ENCODE measurements at places on chromosomes 4 and X. TPM values are rescaled to one million over a fixed set of nuclear protein-coding genes. Genes with fewer than 3 reads are reported as not detected.

DNA sequence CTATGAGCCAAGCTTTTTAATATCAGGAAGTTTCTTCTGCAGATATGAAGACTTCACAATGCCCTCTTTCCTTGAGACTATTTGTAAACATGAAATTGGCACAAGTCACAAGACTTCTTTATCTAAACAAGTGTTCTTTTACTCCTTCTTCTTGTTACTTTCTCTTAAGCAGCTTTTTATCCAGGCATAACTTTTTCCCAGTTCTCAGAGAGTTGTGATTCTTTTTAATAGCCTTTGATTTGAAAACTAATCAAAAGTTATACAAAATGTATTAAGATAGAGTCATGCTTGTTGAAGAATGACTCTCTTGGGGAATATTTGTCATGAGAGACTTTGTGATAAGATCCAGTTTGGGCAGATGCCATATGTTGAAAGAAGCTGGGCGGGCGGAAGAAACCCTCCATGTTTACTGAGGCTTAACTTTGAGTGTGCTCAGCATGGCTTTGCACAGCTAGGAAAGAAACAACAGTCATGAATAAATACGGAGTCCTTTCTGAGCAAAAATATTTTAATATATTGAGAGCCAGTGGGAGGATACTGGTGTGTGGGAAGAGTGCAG, 39.3 kb downstream of the SYTL5 start:
- no peak overlapping the region for H3K27ac ChIP-seq
- H3K4me3 ChIP-seq, result no peak overlapping the region
- H3K36me3 ChIP-seq, result no peaks in the 10 kb centered on the region
- DNase-seq, result no peak

GRCh38 chrX:18158963-18159362, 61.7 kb downstream of the BEND2 start:
- H3K27me3 ChIP-seq, result no peaks in the 10 kb centered on the region
- H3K4me3 ChIP-seq, result no peak overlapping the region
- H3K27ac ChIP-seq, result no peak overlapping the region
- no peaks in the 10 kb centered on the region for H3K4me1 ChIP-seq
- DNase-seq, result no peak
- no peaks in the 10 kb centered on the region for H3K36me3 ChIP-seq

- no peak for DNase-seq
- H3K27me3 ChIP-seq, result peaks cover 9% of the 10 kb centered on the region
- H3K4me1 ChIP-seq, result no peaks in the 10 kb centered on the region
- H3K36me3 ChIP-seq, result no peaks in the 10 kb centered on the region
Measured at GRCh38 chr4:57710053-57710452, 599.9 kb upstream of the IGFBP7 start.

DNA sequence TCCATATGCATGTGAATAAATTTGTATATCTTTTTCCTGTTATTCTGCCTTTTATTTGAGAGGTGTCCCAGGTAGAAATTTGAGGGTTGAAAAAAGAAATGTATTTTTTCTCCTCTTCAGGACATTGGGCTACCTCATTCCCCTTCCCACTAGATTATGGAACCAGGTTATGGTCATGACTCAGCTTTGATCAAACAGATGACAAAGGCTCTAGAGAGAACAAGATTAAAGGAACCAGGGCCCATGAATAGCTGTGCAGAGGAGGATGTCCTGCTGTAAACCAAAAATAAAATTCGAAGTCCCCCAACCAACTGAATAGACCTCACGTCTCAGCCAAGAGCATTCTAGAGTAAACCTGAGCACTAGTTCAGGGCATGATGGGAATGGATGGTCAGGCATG, 313.2 kb downstream of the RAPGEF2 start:
- H3K4me3 ChIP-seq, result no peak overlapping the region
- no peaks in the 10 kb centered on the region for H3K27me3 ChIP-seq
- DNase-seq, result no peak
- peaks cover 20% of the 10 kb centered on the region for H3K4me1 ChIP-seq

DNA sequence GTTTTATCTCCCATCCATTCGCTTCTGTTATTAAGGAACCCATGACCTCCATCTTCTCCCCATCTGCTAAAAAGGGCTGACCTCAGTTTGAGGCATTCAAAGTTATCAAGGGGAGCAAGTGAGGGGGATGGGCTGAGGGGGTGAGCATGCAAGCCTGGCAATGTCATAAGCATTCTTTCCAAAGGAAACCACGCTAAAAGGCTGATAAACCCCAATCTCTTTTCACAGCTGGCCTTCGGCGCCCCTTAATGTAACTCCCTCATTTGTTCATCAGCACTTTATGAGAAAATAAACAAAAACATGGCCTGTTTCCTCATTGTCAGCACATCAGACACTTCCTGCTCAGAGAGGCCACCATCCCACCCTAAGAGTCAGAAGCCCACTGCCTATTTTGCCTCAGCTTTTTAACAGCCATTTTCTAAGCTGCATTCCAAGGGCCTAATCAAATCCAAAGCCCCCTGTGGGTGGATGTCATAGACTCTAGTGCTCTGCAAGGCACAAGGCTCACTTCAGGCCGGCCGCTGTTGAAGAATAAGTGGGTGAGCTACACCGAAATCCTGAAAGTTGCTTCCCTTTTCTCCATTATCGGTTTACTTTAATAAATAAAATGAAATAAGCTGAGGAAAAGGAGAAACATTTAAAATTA, 92.0 kb upstream of the SRD5A3 start:
- no peak overlapping the region for H3K4me3 ChIP-seq
- no peak overlapping the region for H3K27ac ChIP-seq
- H3K36me3 ChIP-seq, result no peaks in the 10 kb centered on the region
- H3K27me3 ChIP-seq, result peaks cover 4% of the 10 kb centered on the region
- no peak for DNase-seq

- H3K36me3 ChIP-seq, result no peaks in the 10 kb centered on the region
- peaks cover 5% of the 10 kb centered on the region for H3K27me3 ChIP-seq
- H3K4me1 ChIP-seq, result no peaks in the 10 kb centered on the region
- no peak overlapping the region for H3K27ac ChIP-seq
Measured at GRCh38 chrX:20300822-20301221, 34.1 kb upstream of the RPS6KA3 start.

DNA sequence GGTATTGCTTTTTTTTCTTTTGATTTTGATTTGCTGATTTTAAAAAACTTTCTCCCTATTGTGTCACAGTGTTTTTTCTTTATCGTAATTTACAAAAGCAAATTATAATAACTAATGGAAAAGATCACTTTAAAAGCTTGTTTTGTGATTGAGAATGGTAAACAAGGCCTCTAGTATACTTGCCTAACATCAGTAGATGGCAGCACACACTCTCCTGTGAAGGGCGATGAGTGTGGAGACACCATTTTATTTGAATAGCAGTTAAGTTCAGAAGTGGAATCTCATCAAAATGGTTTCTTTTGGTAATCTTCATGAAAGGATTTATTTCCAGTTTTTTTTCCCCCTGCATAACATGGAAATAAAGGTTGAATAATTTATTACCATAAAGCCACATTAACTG, 72.3 kb downstream of the PAK3 start:
- no peak for DNase-seq
- no peaks in the 10 kb centered on the region for H3K36me3 ChIP-seq
- no peak overlapping the region for H3K27ac ChIP-seq
- H3K4me1 ChIP-seq, result no peaks in the 10 kb centered on the region
- peaks cover 4% of the 10 kb centered on the region for H3K27me3 ChIP-seq
- no peak overlapping the region for H3K4me3 ChIP-seq

DNA sequence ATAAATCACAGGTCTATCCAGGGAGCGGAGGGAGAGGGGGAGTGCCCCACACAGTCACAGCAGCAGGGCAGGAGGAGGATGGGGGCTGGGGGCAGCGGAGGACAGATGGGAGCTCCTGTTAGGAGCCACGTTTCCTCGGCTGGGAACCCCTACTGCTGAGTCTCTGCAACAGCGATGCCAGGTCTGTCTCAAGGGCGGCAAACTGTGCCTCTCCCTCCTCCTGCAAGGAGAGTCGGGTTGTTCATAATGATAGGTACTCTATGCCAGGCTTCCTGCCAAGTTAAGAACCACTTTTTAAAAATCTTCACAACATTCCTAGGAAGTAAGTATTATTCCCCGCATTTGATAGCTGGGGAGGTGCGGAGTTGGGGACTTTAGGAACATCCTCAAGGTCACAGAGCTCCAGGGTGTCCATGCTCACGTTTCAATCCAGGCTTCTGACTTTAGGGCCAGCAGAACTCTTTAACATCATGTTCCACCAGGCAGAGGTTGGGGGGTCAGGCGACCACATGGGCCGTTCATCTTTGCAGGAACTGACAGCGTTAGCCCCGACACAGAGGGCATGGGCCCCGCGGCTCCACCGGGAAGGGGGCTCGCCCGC, 98.3 kb upstream of the MAML3 start:
- no peak for DNase-seq
- peak overlapping the region; percentile 59 for H3K4me3 ChIP-seq
- H3K27ac ChIP-seq, result peak overlapping the region; percentile 56
- no peaks in the 10 kb centered on the region for H3K27me3 ChIP-seq
- H3K4me1 ChIP-seq, result peaks cover 29% of the 10 kb centered on the region

Gene REPS2
- total RNA-seq, result 2.2 TPM

Gene CCDC110
- total RNA-seq, result 3.7 TPM

Gene OTUD6A
- not detected for total RNA-seq

Gene HSFX1
- 2.1 TPM for total RNA-seq
